ENCODE measurements at places on chromosomes 5 and 9.
A peak's percentile ranks its signal among the peaks of the same experiment; 100 is the strongest.

DNA sequence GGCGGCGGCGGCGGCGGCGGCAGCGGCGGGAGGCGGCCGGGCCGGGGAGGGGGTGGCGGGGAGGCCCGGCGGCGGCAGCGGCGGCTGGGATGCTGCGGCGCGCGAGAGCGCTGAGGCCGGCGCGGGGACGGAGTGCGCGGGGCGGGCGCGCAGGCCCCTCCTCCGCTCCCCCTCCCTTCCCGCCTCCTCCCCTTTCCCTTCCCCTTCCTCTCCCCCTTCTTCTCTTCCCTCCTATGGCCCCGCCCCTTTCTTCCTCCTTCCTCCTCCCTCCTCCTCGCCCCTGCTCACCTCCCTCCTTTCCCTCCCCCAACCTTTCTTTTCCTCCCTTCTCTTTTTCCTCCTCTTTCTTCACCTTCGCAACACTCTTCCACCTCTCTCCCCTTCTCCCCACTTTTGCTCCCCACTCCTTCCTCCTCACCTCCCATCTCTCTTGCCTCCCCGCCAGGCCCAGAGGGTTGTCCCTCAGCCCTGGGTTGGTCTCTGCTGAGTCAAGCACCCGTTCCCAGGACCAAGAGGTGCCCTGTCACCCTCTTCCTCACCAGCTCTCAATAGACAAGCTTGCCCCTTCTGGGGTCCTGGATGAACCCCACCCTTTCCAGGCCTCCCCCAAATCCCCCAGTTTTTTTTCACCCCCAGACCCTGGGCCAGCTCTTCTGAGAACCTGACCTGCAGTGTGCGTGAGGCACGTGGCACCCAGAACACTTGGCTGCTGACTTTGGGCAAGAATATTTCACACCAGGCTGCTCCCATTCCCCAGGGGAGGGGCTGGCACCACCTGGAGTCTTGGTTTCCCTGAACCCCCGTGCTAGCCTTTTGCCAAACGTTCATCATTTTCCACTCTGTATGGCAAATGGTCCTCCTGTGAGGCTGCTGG, at the start of gene SEMA4D:
SEMA4D (minus strand) TSS at position 136 of the 874 bp plus-strand sequence. CDS start 92,657 bp downstream, outside the sequence.
- peak; percentile 62 for DNase-seq

- no peak for DNase-seq
Observed at GRCh38 chr5:34499001-34499734, 157.0 kb upstream of the RAI14 start.

- DNase-seq = no peak
Observed at GRCh38 chr5:169029037-169029436, 271.9 kb downstream of the SLIT3 start.

DNA sequence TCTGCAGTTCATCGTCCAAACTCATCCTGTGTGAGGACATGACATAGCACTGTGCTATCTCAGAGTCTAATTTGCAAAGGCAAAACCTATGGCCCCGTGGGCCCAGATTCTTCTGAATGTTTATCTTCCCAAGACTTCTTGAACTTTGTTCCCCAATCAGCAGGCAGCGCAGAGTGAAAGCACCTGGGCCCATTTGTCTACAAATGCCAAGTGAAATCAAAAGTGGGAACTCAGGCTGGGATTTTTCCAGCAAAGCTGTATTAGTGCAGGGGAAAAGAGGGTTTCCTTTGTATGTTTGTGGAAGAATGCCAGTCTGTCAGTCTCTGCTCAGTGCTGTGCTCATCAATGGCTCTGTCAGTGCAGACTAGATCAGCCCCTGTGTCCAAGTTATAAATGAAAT, 55.8 kb downstream of the FOXD1 start:
- no peak for DNase-seq

GRCh38 chr5:103894882-103895281, 332.3 kb upstream of the NUDT12 start:
- DNase-seq = no peak

DNA sequence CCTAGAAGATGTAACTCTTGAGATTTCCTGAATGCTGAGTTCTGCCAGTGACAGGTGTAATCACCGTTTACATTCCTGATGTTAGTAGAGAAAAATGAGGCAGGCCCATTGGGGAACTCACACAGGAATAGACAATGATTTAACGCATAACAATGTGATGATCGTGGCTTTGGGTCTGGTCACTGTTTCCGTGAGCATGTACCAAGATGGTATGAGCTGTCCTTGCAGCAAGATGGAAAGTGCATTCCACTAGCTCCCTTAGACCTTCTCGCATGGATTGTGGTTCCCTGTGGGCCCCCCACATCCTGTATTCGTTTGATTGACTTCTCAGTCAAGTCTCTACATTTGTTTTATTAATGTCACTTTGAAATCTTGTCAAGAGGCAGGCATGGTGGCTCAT, 124.0 kb upstream of the DAP start:
- no peak for DNase-seq

- DNase-seq = no peak
Observed at GRCh38 chr5:125012727-125013451, 266.4 kb upstream of the ZNF608 start.

GRCh38 chr9:109919736-109920408, 139.9 kb downstream of the PALM2AKAP2 start:
- DNase-seq = no peak

GRCh38 chr9:18071651-18072060, 402.3 kb upstream of the ADAMTSL1 start:
- DNase-seq = no peak

DNA sequence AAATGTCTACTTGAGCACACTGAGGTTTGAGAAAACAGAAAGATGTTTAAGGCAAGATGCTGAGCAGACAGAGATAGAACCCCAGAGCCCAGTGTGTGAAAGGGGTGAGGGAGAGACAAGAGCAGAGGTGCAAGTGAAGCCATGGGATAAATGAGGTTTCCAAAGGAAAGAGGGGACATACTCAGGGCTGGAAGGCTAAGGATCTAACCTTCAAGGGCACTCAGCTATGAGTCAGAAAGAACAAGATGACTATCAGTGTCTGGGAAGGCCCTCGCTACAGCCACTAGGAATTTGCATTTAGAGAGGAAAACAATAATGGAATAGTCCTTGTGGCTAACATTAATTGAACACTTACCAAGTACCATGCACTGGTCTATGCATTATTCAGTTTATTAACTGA, 113.7 kb downstream of the HTR4 start:
- no peak for DNase-seq

- DNase-seq = no peak
Observed at GRCh38 chr5:174338185-174339010, 292.9 kb downstream of the NSG2 start.

- DNase-seq = no peak
Observed at GRCh38 chr5:68087866-68088265, 127.7 kb upstream of the PIK3R1 start.

DNA sequence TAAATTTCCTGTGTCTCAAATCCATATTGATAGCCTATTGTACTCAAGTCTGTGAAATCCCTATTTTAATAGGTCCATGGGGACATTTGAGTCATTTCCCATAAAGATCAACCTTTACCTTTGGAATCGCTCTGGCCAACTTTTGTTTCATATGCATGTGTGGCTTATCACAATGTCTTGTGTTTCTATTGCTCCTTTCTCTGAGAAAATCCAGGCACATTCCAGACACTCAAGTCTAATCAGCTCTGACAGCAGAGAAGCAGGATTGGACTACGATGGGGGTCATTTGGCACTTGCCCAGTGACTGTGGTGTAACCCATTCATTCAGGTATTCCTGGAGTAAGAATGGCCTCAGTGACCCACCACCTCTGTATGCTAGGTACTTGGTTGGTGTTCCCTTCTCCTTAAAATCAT, 48.4 kb downstream of the ACTBL2 start:
- DNase-seq = no peak

DNA sequence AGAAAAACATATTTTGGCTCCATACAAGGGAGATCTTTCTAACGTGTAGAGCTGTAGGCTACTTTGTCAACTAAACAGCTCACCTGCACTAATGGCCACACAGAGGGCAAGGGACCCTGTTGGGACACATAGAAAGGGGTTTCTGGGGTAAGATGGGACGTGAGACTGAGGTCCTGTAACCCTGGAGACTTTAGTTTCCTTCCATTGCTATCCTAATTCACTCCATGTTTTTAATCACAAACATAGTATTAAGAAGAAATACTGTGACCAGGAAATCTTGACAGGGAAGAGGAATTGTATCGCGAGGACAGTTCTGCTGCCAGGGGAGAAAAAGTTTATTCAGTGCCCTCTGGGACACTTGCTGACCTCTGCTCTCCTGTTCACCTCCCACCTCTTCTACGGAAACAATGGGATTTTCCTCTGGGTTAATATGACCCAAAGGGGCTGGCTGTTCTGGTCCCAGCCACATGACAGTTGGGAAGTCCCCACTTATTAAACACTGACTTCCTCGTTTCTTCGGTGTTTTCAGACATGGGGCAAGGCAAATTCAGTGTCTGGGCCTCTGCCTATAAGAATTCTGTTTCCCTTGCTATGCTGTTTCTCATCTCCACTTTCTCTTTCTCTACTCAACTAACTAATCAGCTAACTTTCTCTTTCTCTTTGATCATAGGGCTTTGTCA, 106.9 kb upstream of the SEMA6A start:
- no peak for DNase-seq

DNA sequence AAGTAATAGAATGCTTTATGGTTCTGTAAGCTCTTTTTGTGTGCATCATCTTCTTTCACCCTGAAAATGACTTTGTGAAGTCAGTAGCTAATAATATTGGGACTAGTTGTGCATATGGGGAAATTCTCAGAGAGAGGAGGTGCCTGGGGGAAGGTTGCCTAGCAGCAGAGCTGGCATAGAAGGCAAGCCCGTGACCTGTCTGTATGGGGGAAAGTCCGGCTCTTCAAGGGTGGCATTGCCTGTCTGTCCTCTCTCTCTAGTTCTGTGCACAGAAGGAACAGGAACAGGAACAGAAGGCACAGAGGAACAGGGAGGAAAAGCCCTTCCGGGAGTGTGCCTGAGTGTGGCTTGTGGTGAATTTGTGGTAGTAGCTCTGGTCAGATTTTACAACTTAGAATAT, 33.1 kb downstream of the SH3GL2 start:
- DNase-seq = no peak

DNA sequence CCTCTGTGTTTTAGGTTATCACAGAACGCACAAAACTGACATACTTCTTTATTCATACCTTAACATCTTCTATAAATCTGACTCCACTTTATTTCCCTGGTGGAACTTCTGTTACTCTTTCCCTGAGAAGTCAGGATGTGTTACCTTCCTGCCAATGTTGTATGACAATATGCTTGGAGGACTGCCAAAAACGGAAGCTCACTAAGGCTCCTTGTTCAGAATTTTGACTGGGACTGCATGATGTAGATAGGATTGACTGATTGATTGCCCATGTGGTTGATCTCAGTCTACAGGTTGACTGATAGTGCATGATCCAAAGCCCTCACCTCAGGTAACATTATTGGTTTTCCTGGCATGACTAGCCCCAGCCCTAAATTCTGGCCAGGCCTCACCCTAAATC, 319.4 kb downstream of the TLR4 start:
- DNase-seq = no peak

DNA sequence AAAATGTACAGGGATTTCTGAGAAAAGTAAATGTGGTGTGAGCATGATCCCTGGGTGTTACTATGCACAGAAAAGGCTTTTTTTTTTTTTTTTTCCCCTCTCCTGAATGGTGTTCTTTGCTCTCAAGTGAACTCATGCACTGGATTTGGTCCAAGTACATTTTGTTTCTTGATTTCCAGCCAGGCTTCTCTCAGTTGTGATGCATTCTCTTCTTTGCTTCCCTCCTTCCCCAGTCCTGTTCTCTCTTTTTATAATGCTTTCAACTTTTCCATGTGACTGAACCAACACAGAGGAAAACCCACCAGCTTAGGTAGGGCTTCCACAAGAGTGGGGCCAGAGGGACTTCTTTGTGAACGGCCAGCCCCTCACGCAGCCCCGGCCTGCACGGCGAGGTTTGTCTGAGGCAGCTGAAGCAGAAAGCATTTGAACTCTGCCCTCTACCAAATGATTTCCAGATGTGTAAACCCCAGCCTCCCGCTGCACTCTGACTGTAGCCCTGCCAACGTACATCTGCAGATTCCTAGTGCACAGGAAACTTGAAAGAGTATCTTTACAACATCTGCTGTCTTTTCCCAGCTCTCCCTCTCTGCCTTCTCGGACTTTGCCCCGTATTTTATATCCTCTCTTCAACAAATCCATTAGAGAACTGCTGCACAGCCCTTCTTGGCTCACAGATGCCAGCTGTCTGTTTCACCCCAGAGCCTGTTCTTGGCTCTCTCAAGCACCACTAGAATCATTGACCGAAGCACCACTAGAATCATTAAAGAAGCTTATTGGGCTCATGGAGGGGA, 71.8 kb upstream of the CD180 start:
- DNase-seq = no peak

DNA sequence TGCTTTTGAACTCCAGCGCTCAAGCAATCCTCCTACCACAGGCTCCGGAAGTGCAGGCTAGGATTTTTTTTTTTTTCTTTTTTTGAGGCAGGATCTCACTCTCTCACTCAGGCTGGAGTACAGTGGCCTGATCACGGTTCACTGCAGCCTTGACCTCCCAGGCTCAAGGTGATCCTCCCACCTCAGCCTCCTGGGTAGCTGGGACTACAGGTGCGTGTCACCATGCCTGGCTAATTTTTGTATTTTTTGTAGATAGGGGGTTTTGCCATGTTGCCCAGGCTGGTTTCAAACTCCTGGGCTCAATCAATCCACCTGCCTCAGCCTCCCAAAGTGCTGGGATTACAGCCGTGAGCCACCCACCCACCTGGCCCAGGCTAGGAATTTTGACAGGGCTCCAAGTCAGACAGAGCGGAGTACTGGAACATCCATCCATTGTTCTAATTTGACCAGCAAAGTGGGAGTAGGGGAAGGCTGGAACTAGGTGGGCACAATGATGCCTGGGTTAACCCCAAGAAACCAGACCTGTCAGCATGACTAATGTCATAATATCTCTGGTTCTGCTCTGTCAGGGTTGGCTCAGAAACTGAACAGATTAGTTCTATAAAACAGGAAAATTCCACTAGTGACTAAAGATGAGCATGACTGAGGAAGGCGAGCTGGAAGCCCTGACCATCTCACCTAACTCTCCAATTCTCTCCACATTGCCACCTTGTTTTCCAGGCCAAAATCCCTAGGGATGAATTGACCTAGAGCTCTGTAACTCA, 9.2 kb downstream of the ZBTB5 start:
- no peak for DNase-seq

- DNase-seq = no peak
Observed at GRCh38 chr9:116697362-116697761, 10.3 kb downstream of the TRIM32 start.

DNA sequence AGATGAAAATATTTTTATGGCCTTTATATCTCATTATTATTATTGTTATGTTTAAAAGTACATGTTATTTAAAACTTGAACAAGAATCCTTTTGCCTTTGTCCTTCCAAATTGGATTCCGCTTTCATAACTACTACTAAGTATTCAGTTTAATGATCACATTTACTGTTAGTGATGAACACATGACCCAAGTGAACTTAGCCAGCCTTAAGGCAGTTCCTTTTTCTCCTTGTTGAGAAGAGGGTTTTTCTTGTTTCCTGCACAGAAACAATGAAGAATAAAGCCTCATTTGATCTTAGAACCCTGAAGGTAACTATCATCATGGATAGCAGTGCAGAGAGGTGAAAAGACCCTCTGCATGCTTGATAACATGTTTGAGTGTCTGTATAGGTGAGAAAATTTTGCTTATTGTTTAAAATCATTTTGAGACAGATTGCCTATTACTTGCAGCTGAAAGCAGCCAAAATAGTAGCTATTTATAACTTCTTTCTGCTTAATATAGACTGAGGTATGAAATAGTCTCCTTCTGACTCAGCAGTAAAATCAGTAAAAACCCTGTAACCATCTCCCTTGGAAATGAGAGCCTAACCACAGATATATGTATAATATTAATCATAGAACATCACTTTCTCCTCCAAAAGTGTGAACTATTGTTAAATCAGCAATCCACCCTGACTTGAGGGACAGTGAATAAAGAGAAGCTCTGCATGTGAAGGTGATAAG, 266.2 kb downstream of the SPATA31D1 start:
- DNase-seq = no peak

- no peak for DNase-seq
Observed at GRCh38 chr9:134922932-134923240, 5.2 kb upstream of the FCN1 start.

Measured in stimulated activated CD4-positive, alpha-beta T cell treated with anti-CD3 and anti-CD28 coated beads, Interleukin-1b, Interleukin-23, amount 100 ng/mL, for 4 hours (primary cell).